ENCODE measurements at places on chromosomes 6 and 20.

DNA sequence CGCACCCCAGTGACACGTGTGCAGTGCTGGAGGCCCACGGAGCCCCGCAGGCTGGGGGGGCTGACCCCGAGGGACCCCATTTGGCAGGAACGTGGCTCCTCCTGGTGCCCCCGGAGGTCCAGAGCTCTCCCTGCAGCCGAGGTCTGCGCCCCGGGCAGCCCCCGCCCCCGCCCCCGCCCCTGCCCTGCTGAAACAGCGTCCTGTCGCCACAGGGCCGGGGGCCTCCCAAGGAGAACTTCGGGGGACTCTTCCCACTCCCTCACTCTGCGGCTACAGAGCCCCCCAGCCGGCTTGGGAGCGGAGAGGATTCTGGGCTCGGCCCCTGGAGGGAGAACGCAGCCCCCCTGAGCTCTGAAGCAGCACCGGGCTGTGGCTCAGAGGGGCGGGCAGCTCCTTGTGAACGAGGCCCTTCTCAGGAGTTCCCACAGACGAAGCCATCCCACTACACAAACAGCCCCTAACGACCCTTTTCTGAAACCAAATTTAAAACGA, 115.2 kb downstream of the DLL1 start:
- DNase-seq: no peak

GRCh38 chr6:98230250-98230649, 604.1 kb upstream of the POU3F2 start:
- DNase-seq: no peak

- DNase-seq: no peak
These were observed 38.8 kb downstream of the SNX3 start for GRCh38 chr6:108222064-108222463.

- DNase-seq: no peak
These were observed 3.3 kb upstream of the GNRH2 start for GRCh38 chr20:3040086-3040485.

GRCh38 chr20:50303573-50304500, 113.2 kb downstream of the CEBPB start:
- peak; percentile 95 for DNase-seq

GRCh38 chr6:128068119-128068479, 167.2 kb upstream of the THEMIS start:
- no peak for DNase-seq

DNA sequence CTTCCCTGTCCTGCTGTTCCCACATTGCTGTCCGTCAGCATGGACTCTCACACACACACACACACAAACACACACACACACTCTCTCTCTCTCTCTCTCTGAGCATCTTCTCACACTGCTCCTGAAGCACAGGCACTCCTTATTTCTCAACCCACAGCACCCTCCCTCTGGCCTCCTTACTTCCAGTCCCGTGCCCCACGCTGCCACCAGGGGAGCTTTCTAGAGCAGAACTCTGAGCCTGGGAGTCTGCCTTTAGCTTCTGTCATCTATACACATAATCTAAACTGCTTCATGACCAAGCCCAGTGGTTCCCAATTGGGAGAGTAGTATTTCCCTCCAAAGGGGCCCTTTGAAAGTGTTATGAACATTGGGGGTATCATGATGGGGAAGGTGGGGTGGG, 29.1 kb downstream of the HECA start:
- DNase-seq: no peak

DNA sequence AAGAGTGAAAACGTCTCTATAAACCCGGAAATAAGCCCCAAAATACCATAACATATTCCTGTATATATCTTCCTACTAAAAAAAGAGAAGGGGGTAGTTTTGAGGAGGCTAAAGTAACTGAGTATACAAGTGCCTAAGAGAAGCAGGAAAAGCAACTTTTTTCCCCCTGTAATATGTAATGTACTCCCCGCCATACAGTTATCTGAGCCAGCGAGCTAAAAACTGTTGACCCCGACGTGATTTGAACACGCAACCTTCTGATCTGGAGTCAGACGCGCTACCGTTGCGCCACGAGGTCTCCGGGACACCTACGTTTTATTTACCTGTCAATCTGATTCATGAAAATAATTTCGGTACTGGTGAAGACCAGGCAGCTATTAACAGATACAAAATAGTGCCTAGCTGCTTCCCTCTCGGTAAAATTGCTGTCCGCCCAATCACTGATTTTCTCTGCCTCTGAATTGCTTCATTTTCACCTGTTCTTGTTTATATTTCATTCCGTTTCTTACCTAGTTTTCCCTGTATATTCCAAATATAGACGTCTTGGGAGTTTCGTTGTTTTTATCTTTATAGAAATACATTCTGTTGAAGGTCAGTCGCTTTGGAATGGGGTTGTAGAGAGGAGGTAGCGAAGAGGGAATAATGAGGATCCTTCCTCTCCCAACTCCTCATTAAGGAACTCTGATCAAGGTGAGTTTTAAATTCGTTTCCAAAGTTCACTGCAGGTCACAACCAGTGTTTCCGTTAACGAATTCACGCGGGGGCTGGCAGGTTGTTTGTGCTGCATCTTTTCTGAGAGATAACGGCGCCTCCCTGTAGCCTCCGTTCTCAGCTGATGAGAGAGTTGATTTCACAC, 33.6 kb upstream of the BTN3A2 start:
- peak; percentile 12 for DNase-seq

GRCh38 chr6:28134716-28135115, 7.0 kb upstream of the ZKSCAN8 start:
- DNase-seq: no peak

DNA sequence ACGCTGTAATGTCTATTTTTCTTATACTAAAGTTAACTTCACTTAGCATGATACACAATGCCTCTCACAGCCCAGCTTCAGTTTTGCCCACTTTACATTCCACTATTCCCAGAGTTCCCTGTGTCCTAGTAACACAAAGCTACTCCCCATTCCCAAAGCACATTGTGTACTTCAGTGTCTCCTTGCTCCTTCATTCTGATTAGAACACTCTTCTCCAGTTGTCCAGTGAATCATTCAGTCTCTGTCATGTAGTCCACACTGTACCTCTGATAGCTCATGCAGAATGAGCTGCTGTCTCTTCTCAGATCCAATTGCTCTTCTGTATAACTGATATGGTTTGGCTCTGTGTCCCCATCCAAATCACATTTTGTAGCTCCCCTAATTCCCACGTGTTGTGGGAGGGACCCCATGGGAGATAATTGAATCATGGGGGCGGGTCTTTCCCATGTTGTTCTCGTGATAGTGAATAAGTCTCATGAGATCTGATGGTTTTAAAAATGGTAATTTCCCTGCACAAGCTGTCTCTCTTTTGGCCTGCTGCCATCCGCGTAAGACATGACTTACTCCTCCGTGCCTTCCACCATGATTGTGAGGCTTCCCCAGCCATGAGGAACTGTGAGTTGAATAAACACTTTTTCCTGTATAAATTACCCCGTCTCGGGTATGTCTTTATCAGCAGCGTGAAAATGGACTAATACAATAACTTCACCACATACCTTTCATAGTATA, 2.1 kb upstream of the TMX4 start:
- DNase-seq: no peak

DNA sequence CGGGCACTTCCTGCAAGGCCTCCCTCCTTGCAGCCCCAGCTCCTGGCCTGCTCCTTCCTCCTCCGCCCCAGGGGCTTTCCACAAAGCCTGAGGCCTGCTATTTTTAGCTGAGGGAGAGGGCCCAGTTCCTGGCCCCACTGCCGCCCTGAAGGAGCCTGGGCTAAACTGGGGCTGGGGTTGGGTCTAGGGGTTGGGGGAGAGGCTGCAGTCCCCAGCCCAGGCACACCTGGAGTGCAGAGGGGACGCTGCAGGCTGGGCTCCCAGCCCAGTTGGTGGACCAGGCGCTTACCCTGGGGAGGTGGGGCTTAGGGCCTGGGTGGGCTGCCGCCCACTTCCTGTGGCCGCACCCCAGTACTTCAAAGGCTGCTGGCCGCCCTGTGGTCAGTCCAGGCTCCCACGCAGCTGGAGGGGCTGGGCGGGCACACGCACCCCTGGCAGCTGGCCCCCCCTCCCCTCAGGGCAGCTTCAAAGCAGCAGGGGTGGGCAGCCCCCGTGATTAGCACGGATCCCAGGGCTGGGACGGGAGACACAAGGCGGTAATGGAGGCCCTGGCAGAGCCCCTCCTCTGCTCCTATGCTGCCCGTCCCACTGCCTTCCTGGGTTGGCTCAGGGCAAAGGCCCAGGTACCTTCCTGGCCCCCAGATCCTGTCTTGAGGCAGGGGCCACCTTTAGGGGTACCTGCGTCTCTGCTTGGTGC, 7.1 kb upstream of the ABHD16B start:
- DNase-seq: no peak

DNA sequence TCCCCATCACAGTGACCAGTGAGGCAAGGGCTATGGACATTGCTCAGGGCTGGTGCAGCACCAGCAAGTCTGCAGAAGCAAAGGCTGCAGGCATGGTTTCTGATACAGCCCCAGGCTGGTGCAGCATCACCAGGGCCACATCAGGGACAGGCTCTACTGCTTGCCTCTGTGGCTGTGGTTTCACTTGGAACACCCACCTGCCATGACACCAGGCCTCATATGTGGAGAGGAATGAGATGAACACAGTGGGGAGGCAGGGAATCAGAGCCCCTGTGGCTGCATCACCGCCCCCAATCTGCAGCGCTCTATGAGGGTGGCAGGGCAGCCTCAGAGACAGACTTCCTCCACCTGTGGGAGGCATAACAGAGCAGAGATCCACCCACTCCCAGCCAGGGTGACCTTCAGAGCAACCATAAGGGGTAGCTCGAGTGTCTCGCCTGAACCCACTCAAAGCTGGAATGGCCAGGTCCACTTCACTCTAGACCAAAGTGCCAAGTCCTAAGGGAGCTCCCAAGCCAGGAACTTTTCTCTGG, 7.9 kb downstream of the RING1 start:
- DNase-seq: no peak

DNA sequence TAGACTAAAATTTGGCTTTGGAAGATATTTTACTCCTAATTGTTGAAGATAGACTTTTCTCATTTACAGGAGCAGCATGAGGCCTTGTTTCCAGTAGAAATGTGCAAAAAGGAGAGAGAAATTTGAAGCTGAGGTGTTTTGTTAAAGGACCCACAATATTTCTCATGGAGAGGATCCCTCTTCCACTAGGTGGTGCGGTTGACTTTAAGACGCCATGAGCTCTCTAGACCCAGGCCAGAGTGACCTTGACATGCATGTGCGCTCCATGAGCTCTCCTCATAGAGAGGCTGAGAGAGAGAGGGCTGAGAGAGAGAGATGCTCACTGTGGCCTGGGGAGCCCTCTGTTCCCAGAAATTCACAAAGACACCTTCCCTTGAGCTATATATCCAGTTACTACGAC, 861.2 kb upstream of the EYS start:
- no peak for DNase-seq

DNA sequence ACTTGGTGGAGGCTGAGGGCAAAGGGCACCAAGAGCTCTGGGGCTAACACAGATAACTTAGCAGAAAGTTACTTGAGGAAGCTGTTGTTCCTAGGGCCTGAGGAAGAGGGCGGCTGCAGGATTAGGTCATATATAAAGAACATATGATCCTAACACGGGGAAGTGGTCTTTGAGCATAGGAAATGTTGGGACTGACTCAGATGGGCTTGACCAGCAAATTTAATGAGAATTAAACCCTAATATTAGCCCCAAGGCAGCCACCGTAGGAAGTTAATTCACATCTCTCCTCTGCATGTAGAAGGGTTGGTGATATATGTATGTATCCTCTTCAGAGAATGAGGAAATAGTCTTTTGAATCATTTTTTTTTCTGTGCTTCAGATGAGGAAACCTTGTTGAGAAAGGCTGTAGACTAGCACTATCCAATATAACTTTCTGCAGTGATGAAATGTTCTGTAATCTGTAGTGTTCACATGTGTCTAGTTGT, 9.2 kb upstream of the ZBTB9 start:
- DNase-seq: no peak

DNA sequence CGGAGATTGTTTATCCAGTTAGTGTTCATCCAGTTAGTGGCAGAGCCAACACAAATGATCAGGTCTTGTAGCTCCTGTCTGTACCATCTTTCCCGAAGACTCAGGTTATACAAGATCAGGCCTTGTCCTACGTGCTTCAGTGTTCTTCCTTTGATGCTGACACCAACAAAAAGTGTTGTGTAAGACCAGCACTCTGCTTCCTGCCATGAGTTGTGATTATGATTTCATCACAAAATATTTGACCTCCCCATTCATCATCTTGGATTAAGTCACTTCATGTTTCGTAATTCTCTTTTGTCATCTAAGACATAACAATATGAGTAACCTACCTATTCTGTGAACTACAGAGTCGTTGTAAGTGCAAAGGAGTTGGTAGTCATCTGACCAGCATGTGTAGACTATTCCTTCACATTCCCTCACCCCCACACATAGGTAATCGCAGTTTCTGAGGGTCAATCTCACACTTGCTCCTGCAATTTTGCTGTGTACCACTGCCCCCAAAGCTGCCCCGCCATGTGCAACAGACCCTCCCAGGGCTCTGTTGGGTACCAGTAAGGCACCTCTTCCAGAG, 135.6 kb upstream of the SLC22A23 start:
- DNase-seq: peak; percentile 94

GRCh38 chr6:87066449-87067333, 28.2 kb downstream of the CGA start:
- peak; percentile 60 for DNase-seq

GRCh38 chr20:15759594-15759993, 813.7 kb downstream of the KIF16B start:
- peak; percentile 8 for DNase-seq

- DNase-seq: no peak
These were observed 3.9 kb downstream of the HMGA1 start for GRCh38 chr6:34240329-34241248.

GRCh38 chr6:112912416-112913101, 565.4 kb downstream of the RFPL4B start:
- DNase-seq: peak; percentile 87

GRCh38 chr6:20352346-20352745, 49.3 kb upstream of the E2F3 start:
- no peak for DNase-seq

- no peak for DNase-seq
These were observed 56.8 kb downstream of the TMEM242 start for GRCh38 chr6:157266274-157267101.

GRCh38 chr6:160996131-160996601, 4.6 kb downstream of the MAP3K4 start:
- DNase-seq: no peak
